ENCODE measurements at places on chromosomes 5 and 9. TPM values are rescaled to one million over a fixed set of nuclear protein-coding genes. Genes with fewer than 3 reads are reported as not detected.

Gene CCNB1
- total RNA-seq, result 192 TPM

Gene ATP10B
- not detected for total RNA-seq

Gene ZNF454
- 0.74 TPM for total RNA-seq

Gene HMGCS1
- 27.6 TPM for total RNA-seq

Gene RNF208
- not detected for total RNA-seq

Gene ELAVL2
- total RNA-seq, result 1.1 TPM

Gene SAXO1
- not detected for total RNA-seq

Gene PARP8
- total RNA-seq, result 0.64 TPM

Gene HDAC3
- total RNA-seq, result 38.3 TPM

Gene ADRB2
- total RNA-seq, result 13.3 TPM

Gene GRM6
- total RNA-seq, result not detected
